ENCODE measurements at places on chromosomes 7 and 10.

DNA sequence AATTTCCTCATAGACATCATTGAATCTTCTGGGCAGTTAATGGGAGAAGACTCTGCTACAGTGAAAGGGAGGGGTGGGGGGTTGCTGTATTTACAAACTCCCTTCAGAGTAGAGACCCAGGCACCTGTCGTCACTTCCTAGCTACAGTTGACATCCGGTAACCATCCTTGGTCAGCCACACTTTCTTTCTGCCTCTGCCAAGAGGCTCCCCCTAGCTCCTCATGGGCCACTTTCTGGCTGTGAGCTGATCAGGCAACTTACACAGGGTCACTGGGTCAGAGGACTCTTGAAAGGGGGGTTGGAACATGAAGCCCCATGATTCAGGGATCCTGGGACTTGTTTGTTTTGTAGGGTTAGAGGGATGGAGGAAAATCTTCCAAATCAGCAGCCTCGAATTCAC lies 1.2 kb downstream of the TECPR1 start:
- no peak for DNase-seq

DNA sequence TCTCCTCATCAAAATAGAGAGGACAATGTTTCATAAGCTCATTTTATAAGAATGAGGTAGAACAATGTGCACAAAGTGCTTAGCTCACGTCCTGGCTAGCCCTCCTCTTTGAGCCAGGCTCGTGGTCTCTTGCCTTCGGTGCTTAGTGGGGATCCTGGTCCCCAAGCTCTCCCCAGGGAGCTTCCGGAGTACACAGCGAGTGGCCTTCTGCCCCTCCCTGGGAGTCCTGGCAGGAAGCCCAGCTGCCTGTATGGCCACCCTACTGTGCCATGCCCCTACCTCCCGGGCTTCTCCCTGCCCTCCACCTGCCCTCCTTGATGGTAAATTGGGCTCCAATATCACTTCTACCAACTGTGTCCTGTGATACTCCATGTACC lies 868 bp downstream of the MYO1G start:
- DNase-seq = no peak

- no peak for DNase-seq
Observed at GRCh38 chr10:95564291-95564690, 3.1 kb upstream of the SORBS1 start.

GRCh38 chr10:43138757-43139241 lies 554 bp downstream of the CSGALNACT2 start:
- DNase-seq = no peak

- DNase-seq = no peak
Observed at GRCh38 chr7:375901-376305, 85.9 kb downstream of the FOXL3 start.

DNA sequence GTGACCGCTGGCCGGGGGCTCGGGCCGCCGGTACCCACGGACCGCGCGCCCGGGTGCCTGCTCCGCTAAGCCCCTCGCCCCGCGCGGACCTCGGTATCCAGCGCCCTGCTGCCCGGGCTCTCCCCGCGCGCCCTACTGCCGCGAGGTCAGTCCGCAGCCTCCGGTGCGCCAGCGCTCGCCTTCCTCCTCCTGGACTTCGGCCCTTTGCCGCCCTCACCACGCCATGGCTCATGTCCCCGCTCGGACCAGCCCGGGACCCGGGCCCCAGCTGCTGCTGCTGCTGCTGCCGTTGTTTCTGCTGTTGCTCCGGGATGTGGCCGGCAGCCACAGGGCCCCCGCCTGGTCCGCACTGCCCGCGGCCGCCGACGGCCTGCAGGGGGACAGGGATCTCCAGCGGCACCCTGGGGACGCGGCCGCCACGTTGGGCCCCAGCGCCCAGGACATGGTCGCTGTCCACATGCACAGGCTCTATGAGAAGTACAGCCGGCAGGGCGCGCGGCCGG lies 483 bp downstream of the GDF10 start:
- no peak for DNase-seq

- DNase-seq = no peak
Observed at GRCh38 chr7:139580435-139580834, 57.0 kb downstream of the CLEC2L start.

- no peak for DNase-seq
Observed at GRCh38 chr7:56040730-56041129, 10.5 kb downstream of the PSPH start.

DNA sequence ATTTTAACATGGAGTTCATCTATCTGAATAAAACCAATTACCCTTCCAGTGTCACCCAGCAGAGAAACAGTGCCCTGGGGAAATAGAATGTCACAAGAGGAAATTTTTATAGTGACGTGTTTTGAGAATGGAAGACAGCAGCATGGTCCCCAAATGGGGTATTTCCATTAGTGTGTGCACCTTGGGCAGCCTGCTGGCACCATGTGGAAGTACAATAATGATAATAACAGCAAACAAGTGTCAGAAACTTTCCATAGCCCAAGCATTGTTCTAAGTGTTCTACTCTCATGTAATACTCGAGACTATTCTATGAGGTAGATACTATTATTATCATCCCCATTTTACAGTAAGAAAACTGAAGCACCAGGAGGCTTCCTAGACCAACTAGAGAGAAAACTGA lies 2.2 kb upstream of the PDE1C start:
- DNase-seq = no peak

- DNase-seq = no peak
Observed at GRCh38 chr7:96127746-96128145, 194.2 kb downstream of the SLC25A13 start.

GRCh38 chr10:49645871-49646870 lies 32.3 kb downstream of the CHAT start:
- no peak for DNase-seq

- DNase-seq = no peak
Observed at GRCh38 chr10:5523796-5524574, 776 bp upstream of the CALML3 start.

- DNase-seq = no peak
Observed at GRCh38 chr7:131527456-131527855, 29.0 kb downstream of the PODXL start.

DNA sequence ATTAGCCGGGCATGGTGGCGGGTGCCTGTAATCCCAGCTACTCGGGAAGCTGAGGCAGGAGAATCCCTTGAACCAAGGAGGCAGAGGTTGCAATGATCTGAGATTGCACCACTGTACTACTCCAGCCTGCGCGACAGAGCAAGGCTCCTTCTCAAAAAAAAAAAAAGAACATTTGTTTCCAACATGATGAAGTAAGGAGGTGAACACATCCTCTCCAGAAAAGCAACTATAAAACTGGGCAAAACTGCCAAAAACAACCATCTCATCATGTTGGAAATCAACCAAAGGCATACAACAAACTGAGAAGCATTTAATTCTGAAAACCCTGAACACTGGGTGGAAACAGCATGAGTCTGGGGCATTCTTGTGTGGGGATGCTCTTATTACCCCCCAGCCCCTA lies 14.3 kb downstream of the PRTFDC1 start:
- no peak for DNase-seq

DNA sequence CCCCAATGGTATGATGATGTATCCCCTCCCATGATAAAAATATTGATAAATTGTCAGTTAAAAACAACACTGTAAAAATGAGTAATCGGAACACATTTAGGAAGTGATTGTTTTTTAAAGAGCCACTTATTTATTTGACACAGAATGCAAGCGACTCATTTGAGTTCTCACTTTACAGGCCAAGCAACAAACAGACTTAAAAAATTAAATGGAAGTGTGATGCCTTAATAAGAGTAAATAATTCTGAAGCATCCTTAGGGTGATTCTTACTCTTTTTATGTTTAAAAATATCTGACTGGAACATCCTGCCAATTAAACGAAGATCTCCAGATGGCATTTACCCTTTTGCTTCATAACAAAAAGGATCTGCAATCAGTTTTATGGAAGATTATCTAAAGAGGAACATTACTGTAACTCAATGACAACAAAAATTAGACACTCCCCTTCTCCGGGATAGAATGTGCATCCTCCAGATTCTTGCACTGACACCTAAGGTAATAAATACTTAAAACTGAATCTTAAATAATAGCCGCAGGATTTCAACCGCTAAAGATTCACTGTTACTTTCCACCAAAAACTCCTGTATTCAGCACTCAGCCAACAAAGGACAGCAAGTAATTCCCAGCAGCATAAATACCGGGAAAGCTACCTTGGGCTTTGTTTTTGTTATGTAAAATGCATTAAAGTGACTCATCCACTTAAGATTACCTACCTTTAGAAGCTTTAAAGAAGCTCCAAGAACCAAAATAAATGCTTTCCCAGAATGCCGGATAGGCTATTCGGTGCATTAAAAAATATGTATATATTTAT lies 1.7 kb downstream of the CACNA2D1 start:
- DNase-seq = peak; percentile 4

GRCh38 chr10:125815764-125816163 lies 7.3 kb downstream of the UROS start:
- DNase-seq = no peak

DNA sequence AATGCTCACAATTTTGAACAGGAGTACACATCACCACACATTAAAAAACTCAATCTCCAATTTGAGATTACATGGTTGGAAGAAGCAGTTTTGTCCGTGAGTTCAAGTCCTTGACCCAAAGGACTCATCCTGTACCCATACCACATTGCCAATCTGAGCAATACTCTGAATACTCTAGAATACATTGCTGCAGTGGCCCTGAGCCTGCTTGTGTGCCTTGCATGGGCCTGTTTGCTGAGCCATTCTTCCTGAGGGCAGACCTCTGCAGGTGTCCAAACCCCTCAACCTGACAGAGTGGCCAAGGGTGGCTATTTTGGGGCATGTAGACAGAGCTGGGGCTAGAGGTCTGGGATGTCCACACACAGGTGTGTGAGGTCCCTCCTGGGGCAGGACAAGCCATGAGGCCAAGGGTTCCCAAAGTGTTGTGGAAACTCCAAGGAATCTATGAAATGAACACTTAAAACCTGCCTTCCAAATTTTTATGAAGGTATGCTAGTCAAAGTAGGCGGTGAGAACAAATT lies 15.5 kb downstream of the AGMO start:
- DNase-seq = no peak

DNA sequence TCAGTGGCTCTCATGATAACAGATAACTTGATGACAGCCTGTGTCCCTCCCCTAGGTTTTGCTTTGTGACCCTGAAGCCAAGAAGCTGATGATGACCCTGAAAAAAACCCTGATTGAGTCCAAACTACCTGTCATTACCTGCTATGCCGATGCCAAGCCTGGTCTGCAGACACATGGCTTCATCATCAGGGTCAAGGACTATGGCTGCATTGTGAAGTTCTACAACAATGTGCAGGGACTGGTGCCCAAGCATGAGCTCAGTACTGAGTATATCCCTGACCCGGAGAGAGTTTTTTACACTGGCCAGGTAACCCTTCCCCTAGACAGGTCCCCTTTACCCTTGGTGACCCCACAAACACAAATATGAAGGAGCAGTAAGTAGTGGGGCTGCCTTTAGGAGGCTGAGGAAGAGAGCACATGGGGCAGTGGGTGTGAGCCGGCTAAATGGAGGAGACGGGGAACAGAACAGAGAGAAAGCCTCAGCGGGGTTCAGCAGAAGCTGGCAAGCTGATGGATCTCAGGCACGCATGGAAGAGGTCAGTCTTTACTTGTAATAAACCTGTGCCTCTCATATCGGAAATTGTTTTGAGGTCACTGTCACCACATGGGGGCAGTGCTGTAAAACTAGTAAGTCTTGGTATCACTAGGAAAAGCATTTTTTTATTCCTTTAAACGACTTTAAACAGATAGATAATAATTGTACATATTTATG lies 20.2 kb downstream of the PDCD11 start:
- peak; percentile 25 for DNase-seq

- DNase-seq = no peak
Observed at GRCh38 chr10:29243750-29244149, 45.1 kb upstream of the LYZL1 start.

DNA sequence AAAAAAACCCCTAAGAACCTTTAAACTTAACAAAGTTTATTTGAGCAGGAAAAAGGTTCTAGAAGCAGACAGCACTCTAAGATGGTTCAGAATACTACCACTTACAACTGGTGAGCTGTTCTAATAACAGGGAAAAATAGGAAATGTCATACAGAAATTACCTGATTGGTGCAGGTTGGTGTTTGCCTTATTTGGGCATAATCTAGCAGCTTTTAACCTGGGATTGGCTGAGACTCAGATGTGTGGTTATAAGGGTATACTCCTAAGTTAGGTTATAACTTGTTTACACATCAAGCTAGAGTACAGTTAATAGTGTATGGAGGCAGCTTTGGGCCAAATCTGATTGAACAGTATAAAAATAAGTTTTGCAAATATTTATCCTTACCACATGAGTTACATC lies 59.8 kb downstream of the MAPK8 start:
- DNase-seq = no peak

- DNase-seq = no peak
Observed at GRCh38 chr7:122136078-122136477, 8.0 kb downstream of the AASS start.

DNA sequence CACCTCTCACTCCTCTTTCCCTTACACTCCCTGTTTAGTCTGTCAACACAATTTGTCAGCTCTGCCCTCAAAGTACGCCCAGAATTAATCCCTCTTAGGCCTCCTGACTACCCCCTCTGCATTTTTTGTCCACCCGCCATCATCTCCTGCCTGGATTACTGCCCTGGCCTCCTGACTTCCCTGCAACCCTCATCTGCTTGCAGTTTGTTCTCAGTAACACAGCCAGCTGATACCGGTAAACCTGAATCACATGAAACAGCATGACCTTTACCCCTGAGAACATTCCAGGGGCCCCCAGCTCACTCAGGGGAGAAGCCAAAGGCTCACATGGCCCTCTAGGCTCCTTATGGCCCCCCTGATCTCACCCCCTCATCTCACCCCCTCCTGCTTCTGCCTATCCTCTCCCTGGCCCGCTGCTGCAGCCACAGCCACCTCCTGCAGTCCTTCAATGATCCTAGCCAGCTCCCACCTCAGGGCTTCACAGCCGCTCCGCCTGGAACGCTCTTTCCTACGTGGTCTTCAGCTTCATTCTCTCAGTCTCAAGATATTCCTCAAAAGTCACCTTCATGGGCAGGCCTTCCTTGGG lies 8.9 kb downstream of the C10orf53 start:
- no peak for DNase-seq

DNA sequence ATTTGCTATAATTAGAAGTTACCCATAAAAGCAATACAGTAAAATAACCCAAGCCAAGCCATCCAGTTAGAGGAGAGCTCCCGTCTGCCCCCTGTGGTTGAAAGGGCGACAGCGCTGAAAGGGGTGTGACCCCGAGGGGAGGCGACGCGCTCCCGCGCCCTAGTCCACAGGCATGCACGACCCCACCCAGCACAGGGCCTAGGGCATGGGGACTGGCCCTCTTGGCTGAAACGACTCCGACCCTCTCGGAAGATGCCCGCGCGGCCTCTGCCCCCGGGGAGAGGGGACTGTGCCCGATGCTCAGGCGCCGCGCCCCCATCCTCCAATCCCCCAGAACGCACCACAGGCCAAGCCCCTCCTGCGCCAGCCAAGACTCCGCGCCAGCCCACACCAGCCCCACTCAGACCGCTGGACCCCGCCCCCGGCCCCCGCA lies 64.0 kb downstream of the CSGALNACT2 start:
- DNase-seq = no peak

- DNase-seq = no peak
Observed at GRCh38 chr10:10517866-10518265, 499.8 kb upstream of the CELF2 start.

All from Panc1 (cell line).